Immature natural killer cell (primary cell): ENCODE measurements at places on chromosomes 7 and 10. TPM values are rescaled to one million over a fixed set of nuclear protein-coding genes. Genes with fewer than 3 reads are reported as not detected.
A peak's percentile ranks its signal among the peaks of the same experiment; 100 is the strongest.

GRCh38 chr7:146146831-146147486, 30.4 kb downstream of the CNTNAP2 start:
- no peak overlapping the region for H3K4me3 ChIP-seq
- no peaks in the 10 kb centered on the region for H3K27me3 ChIP-seq
- DNase-seq = no peak
- no peaks in the 10 kb centered on the region for H3K4me1 ChIP-seq

DNA sequence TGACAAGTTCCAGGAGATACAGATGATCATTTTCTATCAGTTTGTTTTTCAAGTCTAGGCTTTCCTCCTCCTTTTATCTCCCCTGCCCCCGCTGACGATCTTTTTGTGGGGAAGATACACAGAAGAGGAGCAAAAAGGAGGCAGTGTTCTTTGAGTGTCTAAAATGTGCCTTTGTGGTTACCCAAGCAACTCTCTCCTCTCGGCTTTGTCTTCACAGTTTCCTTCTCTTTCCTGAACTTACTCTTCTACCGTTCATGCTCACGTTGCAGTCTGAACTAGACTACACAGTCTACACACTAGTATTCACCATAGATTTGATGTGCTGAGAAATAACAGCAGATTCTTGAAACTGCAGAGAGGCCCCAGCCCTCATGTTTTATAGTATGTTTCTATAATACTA, 23.6 kb downstream of the CEP41 start:
- peak overlapping the region; percentile 1 for H3K4me3 ChIP-seq
- H3K4me1 ChIP-seq = peaks cover 44% of the 10 kb centered on the region
- DNase-seq = no peak
- H3K27me3 ChIP-seq = peaks cover 1% of the 10 kb centered on the region

GRCh38 chr7:129055294-129055816, 444 bp upstream of the TNPO3 start:
- H3K4me1 ChIP-seq = peaks cover 53% of the 10 kb centered on the region
- no peak for DNase-seq
- peaks cover 3% of the 10 kb centered on the region for H3K36me3 ChIP-seq
- H3K27ac ChIP-seq = peak overlapping the region; percentile 93
- peak overlapping the region; percentile 98 for H3K4me3 ChIP-seq

- H3K4me3 ChIP-seq = no peak overlapping the region
- no peaks in the 10 kb centered on the region for H3K4me1 ChIP-seq
- no peak overlapping the region for H3K27ac ChIP-seq
- no peaks in the 10 kb centered on the region for H3K36me3 ChIP-seq
- no peaks in the 10 kb centered on the region for H3K27me3 ChIP-seq
Observed at GRCh38 chr7:48179496-48180030, 8.3 kb downstream of the ABCA13 start.

DNA sequence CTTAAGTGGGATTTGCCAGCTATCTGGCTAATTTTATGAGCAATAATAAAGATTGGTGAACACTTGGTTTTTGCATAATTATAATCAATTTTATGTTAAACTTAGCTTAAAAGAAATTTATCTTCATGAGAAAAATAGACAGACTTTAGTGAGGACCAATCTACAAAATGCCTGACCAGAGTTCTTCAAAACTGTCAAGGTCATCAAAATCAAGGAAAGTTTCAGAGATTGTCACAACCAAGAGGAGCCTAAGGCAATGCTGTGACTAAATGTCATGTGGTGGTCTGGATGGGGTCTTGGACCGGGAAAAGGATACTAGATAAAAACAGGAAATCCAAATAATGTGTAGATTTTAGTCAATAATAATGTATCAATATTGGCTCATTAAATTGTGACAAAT, 17.7 kb upstream of the FAM170B start:
- H3K36me3 ChIP-seq = peaks cover 16% of the 10 kb centered on the region
- no peak overlapping the region for H3K4me3 ChIP-seq
- no peak for DNase-seq
- peaks cover 4% of the 10 kb centered on the region for H3K27me3 ChIP-seq
- H3K4me1 ChIP-seq = peaks cover 24% of the 10 kb centered on the region

- H3K36me3 ChIP-seq = peaks cover 5% of the 10 kb centered on the region
- H3K27me3 ChIP-seq = peaks cover 29% of the 10 kb centered on the region
- DNase-seq = peak; percentile 76
- H3K4me3 ChIP-seq = peak overlapping the region; percentile 95
- H3K27ac ChIP-seq = peak overlapping the region; percentile 100
- H3K4me1 ChIP-seq = peaks cover 68% of the 10 kb centered on the region
Observed at GRCh38 chr7:104943502-104944343, 70.3 kb upstream of the KMT2E start.

- peaks cover 2% of the 10 kb centered on the region for H3K27me3 ChIP-seq
- H3K4me1 ChIP-seq = no peaks in the 10 kb centered on the region
- no peaks in the 10 kb centered on the region for H3K36me3 ChIP-seq
- H3K27ac ChIP-seq = no peak overlapping the region
- no peak overlapping the region for H3K4me3 ChIP-seq
- DNase-seq = no peak
Observed at GRCh38 chr7:137835486-137836112, 11.2 kb downstream of the DGKI start.

GRCh38 chr7:139915268-139915863, 86.3 kb downstream of the TBXAS1 start:
- peaks cover 2% of the 10 kb centered on the region for H3K27me3 ChIP-seq
- DNase-seq = no peak
- H3K27ac ChIP-seq = no peak overlapping the region
- peaks cover 46% of the 10 kb centered on the region for H3K4me1 ChIP-seq
- H3K36me3 ChIP-seq = peaks cover 26% of the 10 kb centered on the region

DNA sequence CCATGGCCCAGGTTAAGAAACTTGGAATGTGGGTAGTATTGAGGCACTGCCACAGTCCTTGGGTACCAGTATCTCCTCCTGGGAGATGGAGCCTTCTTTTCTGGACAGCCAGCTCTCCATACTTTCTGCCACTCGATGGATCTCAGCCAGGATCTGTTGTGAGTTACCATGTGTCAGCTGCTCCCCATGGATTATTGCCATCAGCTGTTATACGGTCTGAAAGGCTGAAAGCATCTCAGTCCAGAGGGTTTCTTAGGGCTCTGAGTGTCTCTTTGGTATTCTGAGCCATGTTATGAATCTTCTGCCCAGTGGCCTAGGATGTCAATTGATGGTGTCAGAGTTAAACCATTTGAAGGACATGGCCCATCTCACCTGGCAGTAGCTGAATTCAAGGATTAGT, 197.5 kb downstream of the C7orf25 start:
- H3K27me3 ChIP-seq = no peaks in the 10 kb centered on the region
- H3K36me3 ChIP-seq = no peaks in the 10 kb centered on the region
- no peaks in the 10 kb centered on the region for H3K4me1 ChIP-seq
- DNase-seq = no peak
- no peak overlapping the region for H3K27ac ChIP-seq

- H3K4me3 ChIP-seq = no peak overlapping the region
- H3K4me1 ChIP-seq = peaks cover 11% of the 10 kb centered on the region
- peaks cover 11% of the 10 kb centered on the region for H3K36me3 ChIP-seq
- no peaks in the 10 kb centered on the region for H3K27me3 ChIP-seq
- DNase-seq = no peak
Observed at GRCh38 chr10:21807180-21807579, 196.3 kb downstream of the DNAJC1 start.

DNA sequence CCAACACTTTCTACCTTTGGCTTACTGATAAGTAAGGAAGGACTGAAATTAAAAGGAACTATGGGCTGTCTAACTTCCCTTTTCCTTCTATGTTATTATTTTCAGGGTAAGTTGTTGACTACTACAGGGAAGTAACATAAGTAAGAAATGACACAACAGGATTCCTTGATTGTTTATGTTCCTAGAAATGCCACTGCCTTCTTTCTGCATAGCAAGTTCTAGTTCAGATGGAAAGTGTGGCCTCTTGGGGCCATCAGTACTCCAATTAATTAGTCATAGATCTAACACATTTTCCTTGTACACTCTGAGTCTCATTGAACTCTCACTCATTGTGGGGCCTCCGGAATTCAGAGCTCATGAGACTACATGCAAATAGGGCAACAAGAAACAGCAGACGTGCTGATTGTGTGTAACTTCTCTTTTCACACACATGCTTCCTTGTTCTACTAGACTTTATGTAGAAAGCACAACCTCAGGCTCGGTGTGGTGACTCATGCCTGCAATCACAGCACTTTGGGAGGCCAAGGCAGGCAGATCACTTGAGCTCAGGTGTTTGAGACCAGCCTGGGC, 35.3 kb upstream of the HIBADH start:
- no peaks in the 10 kb centered on the region for H3K4me1 ChIP-seq
- no peaks in the 10 kb centered on the region for H3K36me3 ChIP-seq
- H3K27ac ChIP-seq = no peak overlapping the region
- peaks cover 20% of the 10 kb centered on the region for H3K27me3 ChIP-seq
- DNase-seq = no peak

DNA sequence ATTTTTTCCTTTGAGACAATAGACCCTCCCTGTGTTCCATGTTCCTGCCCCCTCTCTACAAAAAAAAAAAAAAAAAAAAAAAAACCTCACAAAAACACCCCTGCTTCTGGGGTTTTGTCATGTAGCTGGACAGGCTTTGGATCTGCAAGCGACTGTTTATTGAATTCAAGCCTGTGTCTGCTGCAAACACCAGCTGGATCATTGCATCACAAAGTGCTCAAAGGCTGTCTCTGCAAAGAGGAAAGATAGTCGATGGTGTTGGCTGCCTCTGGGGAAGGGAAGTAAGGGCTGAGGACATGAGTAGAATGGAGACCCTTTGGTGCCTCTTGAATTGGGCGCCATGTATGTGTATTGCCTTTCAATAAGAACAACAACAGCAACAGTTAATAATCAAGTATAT, 471.2 kb downstream of the PLXNA4 start:
- peaks cover 3% of the 10 kb centered on the region for H3K27me3 ChIP-seq
- no peak for DNase-seq
- no peaks in the 10 kb centered on the region for H3K36me3 ChIP-seq
- H3K4me3 ChIP-seq = no peak overlapping the region

GRCh38 chr10:54650547-54650946, 150.5 kb downstream of the PCDH15 start:
- no peaks in the 10 kb centered on the region for H3K27me3 ChIP-seq
- no peak overlapping the region for H3K27ac ChIP-seq
- H3K4me3 ChIP-seq = no peak overlapping the region
- no peaks in the 10 kb centered on the region for H3K36me3 ChIP-seq
- no peak for DNase-seq

GRCh38 chr10:118775478-118775877, 20.7 kb upstream of the CACUL1 start:
- no peak for DNase-seq
- no peaks in the 10 kb centered on the region for H3K36me3 ChIP-seq
- no peak overlapping the region for H3K4me3 ChIP-seq
- peaks cover 2% of the 10 kb centered on the region for H3K27me3 ChIP-seq

DNA sequence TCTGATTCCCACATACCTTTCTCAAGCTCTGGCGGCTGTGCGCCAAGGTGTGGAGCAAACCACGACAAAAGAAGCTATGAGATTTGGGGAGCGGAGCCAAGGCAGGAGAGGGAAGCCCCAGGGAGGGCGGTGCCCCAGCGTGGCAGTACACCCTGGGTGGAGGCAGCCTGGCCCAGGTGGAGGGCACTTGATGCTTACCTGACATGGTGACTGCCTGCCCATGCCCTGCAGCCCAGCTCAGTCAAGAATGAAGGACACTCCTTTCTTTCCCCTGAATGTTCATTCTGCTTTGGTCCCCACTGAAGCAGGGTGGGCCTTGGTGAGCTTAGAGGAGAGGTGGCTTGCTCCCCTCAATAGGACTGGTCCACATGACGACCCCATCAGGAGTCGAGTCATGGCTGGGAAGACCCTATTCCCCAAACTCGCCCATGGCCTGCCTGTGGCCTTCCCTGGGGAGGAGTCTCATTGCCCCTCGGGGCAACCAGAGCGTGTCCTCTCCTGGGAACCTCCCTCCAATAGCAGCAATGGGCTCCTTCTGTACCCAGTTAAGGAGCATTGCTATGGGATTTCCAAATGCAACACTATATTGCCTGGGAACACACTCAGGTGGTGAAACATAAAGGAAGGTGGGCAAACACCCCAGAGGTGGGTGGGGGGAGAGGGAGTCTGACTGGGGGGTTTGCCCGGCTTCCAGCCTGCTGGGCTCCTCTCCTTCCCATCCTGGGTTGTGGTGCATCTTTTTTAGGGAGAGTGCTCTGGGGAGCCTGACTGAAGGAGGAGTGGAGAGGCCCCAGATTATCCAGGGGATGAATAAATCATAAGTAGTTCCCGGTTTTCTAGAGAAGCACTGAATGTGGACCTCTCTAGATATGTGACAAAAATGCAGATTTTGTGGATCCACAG, 22.7 kb downstream of the RAMP3 start:
- H3K27me3 ChIP-seq = no peaks in the 10 kb centered on the region
- H3K4me1 ChIP-seq = no peaks in the 10 kb centered on the region
- H3K36me3 ChIP-seq = no peaks in the 10 kb centered on the region
- H3K4me3 ChIP-seq = no peak overlapping the region
- no peak for DNase-seq

GRCh38 chr10:11530806-11531205, 80.6 kb downstream of the USP6NL start:
- no peak overlapping the region for H3K4me3 ChIP-seq
- H3K36me3 ChIP-seq = no peaks in the 10 kb centered on the region
- peaks cover 4% of the 10 kb centered on the region for H3K27me3 ChIP-seq

GRCh38 chr7:123939784-123940183, 14.7 kb downstream of the SPAM1 start:
- no peaks in the 10 kb centered on the region for H3K4me1 ChIP-seq
- no peaks in the 10 kb centered on the region for H3K27me3 ChIP-seq
- DNase-seq = no peak
- no peaks in the 10 kb centered on the region for H3K36me3 ChIP-seq
- no peak overlapping the region for H3K4me3 ChIP-seq

- H3K4me3 ChIP-seq = peak overlapping the region; percentile 82
- H3K4me1 ChIP-seq = peaks cover 78% of the 10 kb centered on the region
- peaks cover 20% of the 10 kb centered on the region for H3K36me3 ChIP-seq
- H3K27me3 ChIP-seq = peaks cover 3% of the 10 kb centered on the region
- no peak for DNase-seq
- peak overlapping the region; percentile 91 for H3K27ac ChIP-seq
Observed at GRCh38 chr7:45036317-45036716, 36.3 kb downstream of the CCM2 start.

DNA sequence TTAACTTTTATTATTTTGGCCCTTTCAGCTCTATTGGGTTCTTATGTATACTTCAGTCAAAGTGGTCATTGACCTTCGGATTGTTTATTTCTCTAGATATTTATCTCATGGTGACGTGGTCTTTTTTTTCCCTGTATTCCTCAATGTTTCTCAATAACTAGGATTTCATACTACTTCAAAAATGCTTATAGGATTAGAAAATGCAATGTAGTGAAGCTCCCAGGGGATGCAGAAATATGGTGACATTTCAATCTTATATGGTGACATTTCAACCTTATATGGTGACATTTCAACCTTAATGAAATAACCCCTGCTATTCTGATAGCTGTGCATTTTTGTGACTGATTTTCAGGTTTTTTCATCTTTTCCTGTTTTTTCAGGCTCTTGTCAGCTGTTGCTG, 51.4 kb downstream of the CHRM2 start:
- no peak overlapping the region for H3K27ac ChIP-seq
- no peaks in the 10 kb centered on the region for H3K36me3 ChIP-seq
- H3K4me1 ChIP-seq = no peaks in the 10 kb centered on the region
- DNase-seq = no peak

GRCh38 chr10:102578782-102579181, 65.5 kb upstream of the TRIM8 start:
- H3K4me3 ChIP-seq = no peak overlapping the region
- no peaks in the 10 kb centered on the region for H3K4me1 ChIP-seq
- no peaks in the 10 kb centered on the region for H3K27me3 ChIP-seq
- DNase-seq = no peak
- no peak overlapping the region for H3K27ac ChIP-seq
- no peaks in the 10 kb centered on the region for H3K36me3 ChIP-seq

TSC22D4 gene
- polyA plus RNA-seq = 32.4 TPM

C10orf53 gene
- polyA plus RNA-seq = not detected

TRPV6 gene
- not detected for polyA plus RNA-seq

OPALIN gene
- polyA plus RNA-seq = not detected

TUBAL3 gene
- not detected for polyA plus RNA-seq
